ENCODE measurements at places on chromosomes 16 and 17. TPM values are rescaled to one million over a fixed set of nuclear protein-coding genes. Genes with fewer than 3 reads are reported as not detected.
A peak's percentile ranks its signal among the peaks of the same experiment; 100 is the strongest.

- peaks cover 4% of the 10 kb centered on the region for H3K27me3 ChIP-seq
- H3K27ac ChIP-seq, result no peak overlapping the region
- H3K36me3 ChIP-seq, result no peaks in the 10 kb centered on the region
- H3K4me1 ChIP-seq, result peaks cover 20% of the 10 kb centered on the region
- no peak for DNase-seq
Measured at GRCh38 chr17:30565073-30565935, 88.1 kb downstream of the GOSR1 start.

GRCh38 chr17:73323409-73324159, 11.8 kb upstream of the CDC42EP4 start:
- no peaks in the 10 kb centered on the region for H3K36me3 ChIP-seq
- H3K4me3 ChIP-seq, result peak overlapping the region; percentile 67
- H3K4me1 ChIP-seq, result peaks cover 52% of the 10 kb centered on the region
- no peak for DNase-seq
- peak overlapping the region; percentile 53 for H3K27ac ChIP-seq

- no peak overlapping the region for H3K27ac ChIP-seq
- H3K27me3 ChIP-seq, result peaks cover 17% of the 10 kb centered on the region
- H3K36me3 ChIP-seq, result no peaks in the 10 kb centered on the region
Measured at GRCh38 chr17:2799653-2800052, 3.4 kb downstream of the RAP1GAP2 start.

The GJC1 gene
- total RNA-seq, result 62.6 TPM

The RAB11FIP3 gene
- total RNA-seq, result 43.4 TPM

DNA sequence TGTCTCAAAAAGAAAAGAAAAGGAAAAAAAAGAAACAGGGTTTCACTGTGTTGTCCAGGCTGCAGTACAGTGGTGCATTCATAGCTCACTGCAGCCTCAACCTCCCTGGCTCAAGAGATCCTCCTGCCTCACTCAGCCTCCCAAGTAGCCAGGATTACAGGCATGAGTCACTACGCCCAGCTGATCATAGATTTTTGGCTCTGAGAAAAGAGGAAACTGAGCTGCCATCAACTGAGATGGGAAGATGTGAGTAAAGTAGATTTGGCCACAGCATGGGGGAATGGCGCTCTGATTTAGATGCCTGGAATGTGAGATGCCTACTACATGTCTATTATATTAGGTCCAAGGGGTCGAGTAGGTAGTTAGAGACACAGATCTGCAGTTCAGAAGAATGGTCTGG, 5.9 kb upstream of the NAGS start:
- no peak overlapping the region for H3K27ac ChIP-seq
- no peak for DNase-seq
- no peaks in the 10 kb centered on the region for H3K4me1 ChIP-seq
- no peak overlapping the region for H3K4me3 ChIP-seq
- H3K36me3 ChIP-seq, result no peaks in the 10 kb centered on the region
- peaks cover 53% of the 10 kb centered on the region for H3K27me3 ChIP-seq

The OTOP3 gene
- total RNA-seq, result 1.3 TPM

DNA sequence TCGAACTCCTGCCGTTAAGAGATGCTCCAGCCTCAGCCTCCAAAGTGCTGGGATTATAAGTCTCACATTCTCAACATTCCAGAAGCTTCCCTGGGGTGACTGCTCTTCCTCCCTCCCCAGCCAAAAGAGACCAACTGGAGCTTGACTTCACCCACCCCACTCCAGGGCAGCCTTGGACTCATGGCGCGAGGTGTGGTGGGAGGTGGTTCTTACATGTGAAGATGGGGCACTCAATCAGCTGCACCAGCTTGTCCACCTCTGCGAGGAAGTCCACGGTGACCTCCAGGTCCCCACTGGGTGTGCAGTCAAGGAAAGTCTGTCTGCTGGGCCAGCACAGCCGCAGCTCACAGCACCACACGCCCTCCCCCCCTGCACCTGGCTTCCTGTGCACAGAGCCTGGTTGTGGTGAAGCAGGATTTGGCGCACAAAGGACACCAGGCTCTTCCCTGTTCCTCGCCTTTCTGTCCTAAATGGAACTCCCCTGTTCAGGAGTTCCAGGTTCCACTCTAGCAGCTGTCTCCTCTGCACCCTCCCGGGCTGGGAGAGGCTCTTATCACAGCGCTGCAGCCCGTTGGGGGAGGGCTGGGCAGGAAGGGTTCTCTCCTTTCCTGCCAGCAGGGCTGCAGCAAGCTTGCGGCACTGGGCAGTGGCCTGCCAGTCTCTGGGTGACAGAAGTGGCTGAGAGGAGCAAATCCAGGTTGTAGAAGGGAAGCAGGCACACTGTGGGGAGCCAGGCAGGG, 9.6 kb upstream of the MTSS2 start:
- no peaks in the 10 kb centered on the region for H3K36me3 ChIP-seq
- peaks cover 23% of the 10 kb centered on the region for H3K4me1 ChIP-seq
- no peak for DNase-seq
- H3K4me3 ChIP-seq, result peak overlapping the region; percentile 52
- H3K27me3 ChIP-seq, result no peaks in the 10 kb centered on the region
- H3K27ac ChIP-seq, result peak overlapping the region; percentile 98

The EIF5A gene
- 510 TPM for total RNA-seq

GRCh38 chr17:74350486-74350885, 11.2 kb downstream of the BTBD17 start:
- peaks cover 84% of the 10 kb centered on the region for H3K27me3 ChIP-seq
- no peaks in the 10 kb centered on the region for H3K36me3 ChIP-seq
- no peak overlapping the region for H3K27ac ChIP-seq
- no peak for DNase-seq
- H3K4me3 ChIP-seq, result no peak overlapping the region
- no peaks in the 10 kb centered on the region for H3K4me1 ChIP-seq

The PRSS8 gene
- total RNA-seq, result 205 TPM

The SLC5A10 gene
- total RNA-seq, result not detected

The STAT3 gene
- total RNA-seq, result 64.9 TPM

- no peak overlapping the region for H3K4me3 ChIP-seq
- no peak for DNase-seq
- no peak overlapping the region for H3K27ac ChIP-seq
- H3K27me3 ChIP-seq, result peaks cover 76% of the 10 kb centered on the region
Measured at GRCh38 chr17:1907216-1907631, 77.4 kb downstream of the RPA1 start.

DNA sequence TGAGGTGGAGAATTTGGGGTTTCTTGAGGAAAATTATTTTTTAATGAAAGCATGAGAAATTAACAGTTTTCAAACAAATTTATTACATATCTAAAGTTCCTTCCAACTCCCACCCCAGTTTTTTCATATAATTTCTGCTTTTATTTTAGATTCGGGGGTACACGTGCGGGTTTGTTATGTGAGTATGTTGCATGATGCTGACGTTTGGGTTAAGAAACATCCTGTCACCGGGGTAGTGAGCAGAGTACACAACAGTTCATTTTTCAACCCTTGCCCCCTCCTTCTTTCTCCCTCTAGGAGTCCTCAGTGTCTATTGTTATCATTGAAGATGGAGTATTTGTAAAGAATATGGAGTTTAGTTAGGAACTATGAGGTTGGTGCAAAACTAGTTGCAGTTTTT, 31.8 kb upstream of the CDYL2 start:
- H3K4me1 ChIP-seq, result no peaks in the 10 kb centered on the region
- no peak overlapping the region for H3K4me3 ChIP-seq
- no peak overlapping the region for H3K27ac ChIP-seq

The CD2BP2 gene
- total RNA-seq, result 68.9 TPM

DNA sequence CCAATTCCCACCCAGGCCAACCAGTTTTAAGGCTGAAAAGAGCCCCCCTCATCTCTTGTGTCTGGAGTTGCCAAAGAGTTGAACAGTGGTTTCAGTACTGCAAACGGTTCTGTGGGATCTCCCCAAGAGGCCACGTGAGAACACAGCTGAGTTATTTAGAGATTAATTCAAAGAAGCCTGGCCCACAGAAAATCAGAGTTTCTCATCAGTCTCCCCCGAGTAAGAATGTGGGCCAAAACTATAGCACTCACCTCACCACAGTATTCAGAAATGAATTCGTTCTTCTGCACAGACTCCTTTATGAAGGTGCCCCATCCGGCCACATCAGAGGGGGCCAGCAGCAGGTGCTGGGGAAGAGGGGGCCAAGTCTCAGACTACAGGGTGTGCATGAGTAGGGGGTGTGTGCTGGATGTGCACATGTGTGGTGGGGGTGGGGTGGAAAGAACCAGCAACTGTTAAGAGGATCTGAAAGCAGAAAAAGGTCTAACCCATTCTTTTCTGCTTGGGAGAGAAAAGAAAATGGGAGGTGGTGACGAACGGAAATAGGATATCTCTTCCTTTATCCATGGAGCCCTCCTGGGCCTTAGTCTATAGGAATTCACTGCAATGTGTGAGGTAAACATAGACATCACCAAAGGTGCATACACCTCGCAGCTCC, 22.6 kb downstream of the CNTNAP1 start:
- no peak overlapping the region for H3K27ac ChIP-seq
- peaks cover 18% of the 10 kb centered on the region for H3K36me3 ChIP-seq
- no peaks in the 10 kb centered on the region for H3K27me3 ChIP-seq
- H3K4me1 ChIP-seq, result no peaks in the 10 kb centered on the region

The SPIRE2 gene
- 17.1 TPM for total RNA-seq

DNA sequence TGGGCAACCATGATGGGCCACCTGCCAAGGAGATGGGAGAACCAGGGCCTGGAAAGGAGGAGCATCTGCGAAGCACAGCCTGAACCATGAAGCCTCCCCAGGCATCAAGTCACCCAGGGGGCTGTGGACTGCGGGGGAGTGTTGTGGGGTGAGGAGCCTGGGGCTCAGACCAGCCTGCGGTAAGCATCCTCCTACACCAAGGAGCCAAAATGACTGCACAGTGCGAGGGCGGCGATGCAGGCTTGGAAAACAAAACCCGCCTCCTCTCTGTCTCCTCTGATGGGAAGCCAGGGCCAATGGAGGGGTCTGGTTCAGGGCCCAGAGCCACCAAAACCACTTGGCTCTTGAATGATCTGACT, 18.1 kb upstream of the MAF start:
- H3K36me3 ChIP-seq, result no peaks in the 10 kb centered on the region
- no peak overlapping the region for H3K4me3 ChIP-seq
- peaks cover 5% of the 10 kb centered on the region for H3K4me1 ChIP-seq
- H3K27me3 ChIP-seq, result peaks cover 20% of the 10 kb centered on the region

DNA sequence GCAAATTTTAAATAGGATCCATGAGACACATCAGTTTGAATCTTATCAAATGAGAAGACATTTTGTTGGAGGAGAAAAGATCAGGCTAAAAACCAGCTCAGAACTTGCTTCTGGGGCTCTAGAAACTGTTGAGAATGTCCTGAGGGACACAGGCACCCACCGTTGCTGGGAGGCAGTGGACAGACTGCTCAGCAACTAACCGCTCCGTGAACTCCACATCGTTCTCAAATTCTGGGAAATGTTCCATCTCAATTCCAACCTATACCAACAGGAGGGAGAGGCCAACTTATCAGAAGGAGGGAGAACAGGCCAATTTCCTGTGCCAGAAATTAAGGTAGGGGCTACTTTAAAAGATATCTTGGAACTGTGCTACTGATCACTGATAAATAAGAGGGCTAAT, 8.3 kb downstream of the TAT start:
- peaks cover 23% of the 10 kb centered on the region for H3K27me3 ChIP-seq
- peaks cover 14% of the 10 kb centered on the region for H3K4me1 ChIP-seq
- DNase-seq, result no peak
- peak overlapping the region; percentile 6 for H3K4me3 ChIP-seq
- peak overlapping the region; percentile 10 for H3K27ac ChIP-seq

- peaks cover 12% of the 10 kb centered on the region for H3K36me3 ChIP-seq
- H3K27ac ChIP-seq, result no peak overlapping the region
Measured at GRCh38 chr16:22262460-22262859, 34.7 kb upstream of the POLR3E start.

Data from type B pancreatic cell (in vitro differentiated cells).